ENCODE measurements at places on chromosomes 5 and 9.

- peaks cover 18% of the 10 kb centered on the region for H3K4me1 ChIP-seq
- H3K36me3 ChIP-seq = no peaks in the 10 kb centered on the region
- no peaks in the 10 kb centered on the region for H3K27me3 ChIP-seq
- peak overlapping the region; percentile 37 for H3K27ac ChIP-seq
- H3K4me3 ChIP-seq = peak overlapping the region; percentile 94
- peak; percentile 95 for DNase-seq
These were observed 1.2 kb downstream of the JMY start for GRCh38 chr5:79236970-79237739.

GRCh38 chr5:1526190-1526631 is 2.5 kb upstream of the LPCAT1 start:
- H3K27ac ChIP-seq = no peak overlapping the region
- peaks cover 17% of the 10 kb centered on the region for H3K4me1 ChIP-seq
- no peak overlapping the region for H3K4me3 ChIP-seq

GRCh38 chr9:121735793-121736770 is 84.6 kb downstream of the DAB2IP start:
- H3K27ac ChIP-seq = no peak overlapping the region
- peaks cover 18% of the 10 kb centered on the region for H3K4me1 ChIP-seq
- H3K36me3 ChIP-seq = no peaks in the 10 kb centered on the region

DNA sequence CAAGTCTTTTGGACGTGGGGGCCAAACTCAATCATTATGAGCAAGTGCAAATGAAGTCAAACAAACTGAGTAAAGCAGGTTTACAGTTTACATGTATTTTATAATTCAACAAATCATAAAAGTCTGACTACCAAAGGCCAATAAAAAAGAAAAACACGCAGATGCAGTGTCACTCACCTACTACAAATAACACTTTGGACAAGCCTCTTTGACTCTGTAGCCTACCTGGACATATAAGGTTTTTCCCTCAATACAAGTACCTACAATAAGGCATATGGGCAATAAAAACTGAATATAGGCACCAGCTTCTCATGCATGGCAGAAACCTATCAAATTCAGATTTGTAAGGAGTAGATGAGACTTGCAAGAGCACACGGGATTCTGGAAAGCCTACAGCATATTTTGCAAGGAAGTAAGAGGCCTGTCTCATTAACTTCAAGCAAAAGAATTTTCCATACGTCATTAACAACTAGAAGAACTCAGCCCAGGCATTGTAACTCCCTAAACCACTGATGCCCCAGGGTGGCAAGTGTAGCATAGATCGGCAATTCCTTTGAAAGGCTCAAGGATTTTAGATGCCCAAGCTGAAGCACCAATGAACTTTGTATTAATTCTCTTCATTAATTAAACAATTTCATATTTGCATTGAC is 21.7 kb downstream of the ARL15 start:
- no peak overlapping the region for H3K4me3 ChIP-seq
- no peak overlapping the region for H3K27ac ChIP-seq
- no peaks in the 10 kb centered on the region for H3K27me3 ChIP-seq
- H3K4me1 ChIP-seq = no peaks in the 10 kb centered on the region
- no peaks in the 10 kb centered on the region for H3K36me3 ChIP-seq

- peaks cover 81% of the 10 kb centered on the region for H3K4me1 ChIP-seq
- H3K4me3 ChIP-seq = peak overlapping the region; percentile 8
- H3K36me3 ChIP-seq = peaks cover 3% of the 10 kb centered on the region
- H3K27ac ChIP-seq = peak overlapping the region; percentile 91
- H3K27me3 ChIP-seq = no peaks in the 10 kb centered on the region
These were observed 141.4 kb downstream of the PRR16 start for GRCh38 chr5:120605325-120606079.

- H3K4me1 ChIP-seq = peaks cover 23% of the 10 kb centered on the region
- H3K27me3 ChIP-seq = no peaks in the 10 kb centered on the region
- DNase-seq = peak; percentile 89
- no peaks in the 10 kb centered on the region for H3K36me3 ChIP-seq
- H3K27ac ChIP-seq = peak within 1 kb of the TSS; percentile 64
These were observed at the start of gene MAN2A1 for GRCh38 chr5:109689740-109690241. TSS of gene MAN2A1 (plus strand) at chr5:109689927. CDS start at chr5:109690418, 491 bp downstream.

DNA sequence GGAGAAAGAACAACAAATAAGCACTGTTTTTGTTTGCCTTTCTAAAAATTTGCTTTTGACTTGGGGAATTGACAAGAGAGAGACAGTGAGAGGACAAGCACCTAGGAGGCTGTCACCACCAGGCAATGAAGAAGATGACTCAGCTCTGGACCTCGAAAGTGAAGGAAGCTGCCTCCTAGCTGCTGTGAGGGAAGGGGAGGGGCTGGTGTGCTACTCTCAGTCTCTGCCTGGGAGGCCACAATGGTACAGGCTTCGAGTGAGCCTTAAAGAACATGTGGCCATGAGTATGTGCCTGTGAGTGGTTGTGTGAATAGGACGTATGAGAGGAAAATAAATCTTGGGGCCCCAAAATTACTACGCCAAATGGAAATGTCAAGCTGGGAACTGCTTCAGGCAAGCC is 7.1 kb upstream of the PLK2 start:
- H3K36me3 ChIP-seq = no peaks in the 10 kb centered on the region
- peak; percentile 76 for DNase-seq
- no peak overlapping the region for H3K27ac ChIP-seq
- H3K4me3 ChIP-seq = no peak overlapping the region
- H3K27me3 ChIP-seq = no peaks in the 10 kb centered on the region

DNA sequence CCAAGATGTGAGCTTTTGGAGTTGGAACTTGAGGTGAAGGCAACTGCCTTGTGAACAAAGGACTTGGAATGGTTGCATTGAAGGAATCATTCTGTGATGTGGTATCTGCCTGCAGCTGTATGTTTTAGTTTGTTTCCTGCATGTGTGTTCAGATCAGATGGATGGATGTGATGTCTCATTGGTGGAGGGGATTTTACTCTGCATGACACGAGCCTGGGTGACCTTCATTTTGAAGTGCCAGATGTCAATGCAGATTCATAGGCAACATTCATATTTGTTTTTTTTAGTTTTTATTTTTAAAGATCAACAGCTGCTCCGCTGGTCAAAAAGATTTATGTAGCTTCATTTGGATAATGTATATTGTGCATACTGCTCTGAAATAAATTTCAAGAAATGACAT is 13.5 kb downstream of the FBXL7 start:
- H3K4me3 ChIP-seq = no peak overlapping the region
- no peaks in the 10 kb centered on the region for H3K27me3 ChIP-seq
- H3K27ac ChIP-seq = no peak overlapping the region
- DNase-seq = no peak

GRCh38 chr9:96185518-96186156 is 116.3 kb downstream of the HSD17B3 start:
- no peak overlapping the region for H3K27ac ChIP-seq
- H3K27me3 ChIP-seq = peaks cover 11% of the 10 kb centered on the region
- no peaks in the 10 kb centered on the region for H3K4me1 ChIP-seq
- DNase-seq = no peak
- no peak overlapping the region for H3K4me3 ChIP-seq

DNA sequence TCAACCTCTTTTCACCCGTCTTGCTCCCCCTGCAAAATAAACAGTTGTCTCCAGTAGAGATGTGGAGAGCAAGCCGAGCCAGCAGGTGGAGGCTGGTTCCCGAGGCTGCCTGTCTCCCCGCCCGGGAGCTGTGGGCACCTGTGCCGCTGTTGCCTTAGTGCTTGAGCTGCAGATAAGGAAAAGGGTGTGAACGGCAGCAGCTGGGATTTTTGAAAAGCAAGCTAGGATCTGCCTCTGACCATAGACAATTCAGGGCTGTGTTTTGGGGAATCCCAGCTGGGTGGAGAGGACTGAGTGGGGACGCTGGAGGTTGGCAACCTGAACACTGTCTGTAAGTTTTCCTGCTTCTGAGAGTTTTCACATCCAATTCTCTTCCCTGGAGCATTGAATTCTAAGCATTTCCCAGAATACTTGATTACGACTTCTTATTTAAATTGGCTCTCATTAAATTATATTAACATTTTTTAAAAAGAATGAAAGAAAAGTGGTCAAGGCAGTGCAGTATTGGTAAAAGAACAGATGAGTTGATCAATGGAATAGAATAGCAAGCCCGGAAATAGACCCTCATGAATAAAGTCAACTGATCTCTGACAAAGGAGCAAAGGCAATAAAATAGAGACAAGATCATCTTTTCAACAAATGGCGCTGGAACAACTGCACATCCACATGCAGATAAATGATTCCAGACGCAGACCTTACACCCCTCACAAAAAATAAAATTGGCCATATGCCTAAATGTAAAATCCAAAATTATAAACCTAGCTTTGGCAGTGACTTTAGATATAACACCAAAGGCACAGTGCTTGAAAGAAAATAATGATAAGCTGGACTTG is 9.7 kb downstream of the WNK2 start:
- H3K27ac ChIP-seq = no peak overlapping the region
- no peaks in the 10 kb centered on the region for H3K4me1 ChIP-seq
- no peaks in the 10 kb centered on the region for H3K27me3 ChIP-seq
- H3K4me3 ChIP-seq = no peak overlapping the region
- H3K36me3 ChIP-seq = no peaks in the 10 kb centered on the region

- no peak overlapping the region for H3K4me3 ChIP-seq
- no peaks in the 10 kb centered on the region for H3K27me3 ChIP-seq
- no peak overlapping the region for H3K27ac ChIP-seq
- DNase-seq = no peak
- no peaks in the 10 kb centered on the region for H3K4me1 ChIP-seq
These were observed 68.5 kb downstream of the TENT4A start for GRCh38 chr5:6781716-6782115.

GRCh38 chr5:152331718-152332117 is 73.4 kb downstream of the NMUR2 start:
- no peaks in the 10 kb centered on the region for H3K27me3 ChIP-seq
- H3K36me3 ChIP-seq = no peaks in the 10 kb centered on the region
- H3K4me1 ChIP-seq = no peaks in the 10 kb centered on the region
- DNase-seq = no peak
- no peak overlapping the region for H3K4me3 ChIP-seq

DNA sequence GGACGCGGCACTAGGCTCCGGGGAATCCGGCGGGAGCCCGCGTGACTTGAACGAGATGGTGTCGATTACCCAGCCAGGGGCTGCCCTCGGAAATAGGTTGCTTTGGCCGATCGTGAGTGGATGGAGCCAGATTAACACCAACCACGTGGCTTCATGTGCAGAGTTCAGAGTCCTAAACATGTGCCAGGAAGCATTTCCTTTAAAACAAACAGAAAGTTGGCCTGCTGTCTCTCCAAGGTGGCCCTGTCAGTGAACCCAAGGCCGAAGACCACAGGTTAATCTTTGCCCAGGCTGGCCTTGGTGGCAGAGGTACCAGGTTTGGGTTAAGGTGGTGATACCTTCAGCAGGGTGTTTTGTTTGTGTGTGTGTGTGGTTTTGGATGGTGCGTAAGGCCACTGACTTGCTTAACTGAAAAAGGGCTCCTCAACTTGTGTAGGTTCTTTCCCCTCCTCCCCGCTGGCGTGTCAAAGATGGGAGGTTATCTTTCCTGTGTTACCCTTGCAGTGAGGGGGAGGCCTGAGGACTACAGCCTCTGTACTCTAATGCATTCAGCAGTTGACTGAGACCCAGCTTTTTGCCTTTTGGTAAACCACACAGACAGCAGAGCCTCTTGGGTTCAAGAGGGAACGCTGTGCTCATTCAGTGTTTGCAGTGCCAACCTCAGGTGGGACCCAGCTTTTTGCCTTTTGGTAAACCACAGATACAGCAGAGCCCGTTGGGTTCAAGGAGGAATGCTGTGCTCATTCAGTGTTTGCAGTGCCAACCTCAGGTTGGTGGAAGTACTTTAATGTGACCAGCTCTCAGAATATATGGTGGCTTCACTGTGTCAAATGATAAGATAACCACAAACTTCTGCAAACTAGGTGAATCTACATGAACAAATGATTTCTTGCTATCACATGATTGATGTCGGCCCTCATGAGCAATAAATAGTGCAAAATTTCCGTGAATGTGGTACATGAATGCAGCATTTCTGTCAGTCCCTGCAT is 1.4 kb downstream of the IQGAP2 start:
- peaks cover 28% of the 10 kb centered on the region for H3K27me3 ChIP-seq
- H3K36me3 ChIP-seq = no peaks in the 10 kb centered on the region
- H3K4me3 ChIP-seq = no peak overlapping the region
- no peak for DNase-seq

DNA sequence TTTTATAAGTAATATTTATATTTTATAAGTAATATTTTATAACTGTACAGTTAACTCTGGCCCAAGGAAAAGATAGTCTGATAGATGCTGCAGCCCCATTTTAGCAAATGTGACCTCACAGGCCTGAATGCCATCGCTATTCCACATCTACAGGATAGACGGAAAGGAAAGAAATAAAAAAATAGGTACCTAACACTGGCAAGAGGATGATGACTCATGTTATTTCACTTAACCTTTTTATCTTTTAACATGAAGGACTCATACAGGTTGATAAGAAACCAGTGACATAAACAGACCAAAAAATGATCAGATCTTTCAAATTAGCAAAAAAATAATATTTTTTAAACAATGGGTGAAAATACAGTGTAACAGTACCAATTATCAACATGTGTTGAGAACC is 2.7 kb downstream of the CD274 start:
- peak overlapping the region; percentile 64 for H3K27ac ChIP-seq
- H3K27me3 ChIP-seq = no peaks in the 10 kb centered on the region
- peaks cover 49% of the 10 kb centered on the region for H3K4me1 ChIP-seq
- H3K36me3 ChIP-seq = peaks cover 5% of the 10 kb centered on the region
- DNase-seq = no peak
- no peak overlapping the region for H3K4me3 ChIP-seq

DNA sequence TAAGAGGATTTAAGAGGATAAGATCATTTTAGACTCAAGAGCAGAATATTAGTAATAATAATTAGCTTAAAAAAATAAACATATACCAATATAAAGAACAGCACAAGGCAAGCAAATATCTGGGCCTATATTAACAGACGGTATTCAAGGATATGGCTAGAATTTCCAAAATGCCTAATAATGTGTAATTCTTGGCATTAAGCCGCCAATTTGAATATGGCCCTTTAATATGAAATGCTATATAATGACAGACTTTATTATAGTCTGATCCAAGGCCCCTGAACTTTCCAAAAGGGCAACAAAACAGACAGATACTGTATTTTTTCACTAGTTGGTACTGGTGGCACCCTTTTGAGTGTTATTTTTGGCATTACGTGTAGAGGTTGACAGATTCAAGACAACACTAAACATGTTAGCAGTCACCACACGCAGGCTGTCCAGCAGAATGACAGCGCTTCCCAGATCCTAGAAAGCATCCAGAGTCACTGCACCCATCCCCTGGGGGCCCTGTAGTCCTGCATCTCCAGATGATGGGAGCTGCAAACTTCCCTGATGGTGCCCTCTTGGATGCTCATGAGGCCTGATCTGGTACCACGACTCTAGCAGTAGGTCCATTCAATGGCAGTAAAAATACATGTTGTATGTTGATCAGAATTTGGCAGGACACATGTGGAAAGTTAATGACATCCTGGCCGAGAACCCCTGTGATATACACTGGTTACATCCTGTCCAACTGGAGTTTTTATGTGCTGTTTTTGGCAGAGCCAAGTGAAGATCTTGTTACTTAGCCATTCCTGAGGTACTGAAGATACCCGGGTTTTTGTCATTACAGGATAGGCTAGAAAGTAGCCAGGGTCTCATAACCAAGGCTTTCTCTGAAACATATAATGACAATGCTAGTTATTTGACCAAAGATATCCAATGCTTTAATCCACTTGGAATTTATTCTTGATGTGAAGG is 1.7 kb upstream of the ABL1 start:
- peak overlapping the region; percentile 92 for H3K27ac ChIP-seq
- H3K36me3 ChIP-seq = no peaks in the 10 kb centered on the region
- DNase-seq = peak; percentile 92
- H3K27me3 ChIP-seq = no peaks in the 10 kb centered on the region
- no peak overlapping the region for H3K4me3 ChIP-seq
- H3K4me1 ChIP-seq = peaks cover 32% of the 10 kb centered on the region

GRCh38 chr5:143001764-143002351 is 231.7 kb downstream of the ARHGAP26 start:
- peak overlapping the region; percentile 35 for H3K4me3 ChIP-seq
- DNase-seq = peak; percentile 77
- peak overlapping the region; percentile 84 for H3K27ac ChIP-seq
- H3K4me1 ChIP-seq = peaks cover 21% of the 10 kb centered on the region
- H3K36me3 ChIP-seq = no peaks in the 10 kb centered on the region
